Osteoblast (primary cell): ENCODE measurements at places on chromosomes 6 and 20. TPM values are rescaled to one million over a fixed set of nuclear protein-coding genes. Genes with fewer than 3 reads are reported as not detected.

TEAD3 gene
- total RNA-seq: 10.9 and 11.2 TPM in 2 replicates

IMPG1 gene
- not detected in 2 replicates for total RNA-seq

CST1 gene
- not detected in 2 replicates for total RNA-seq

DNA sequence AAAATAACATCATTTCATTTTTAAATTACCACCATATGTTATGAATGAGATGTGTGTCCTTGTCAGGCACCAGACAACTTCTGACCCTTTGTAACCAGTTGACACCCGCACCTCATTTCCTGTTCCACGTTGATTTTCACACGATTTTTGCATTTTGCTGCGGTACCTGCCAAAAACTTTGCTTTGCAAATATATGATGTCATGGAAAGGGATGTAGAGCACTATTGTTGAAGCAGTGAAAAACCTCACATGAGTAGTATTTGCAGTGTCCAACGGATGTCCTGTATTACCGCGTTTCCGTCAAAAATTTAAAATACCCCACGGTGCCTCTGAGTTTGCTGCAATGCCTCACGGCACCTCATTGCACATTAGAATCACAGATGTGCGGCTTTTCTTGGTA lies 115.6 kb downstream of the MTHFD1L start:
- DNase-seq: no peak
- H3K27me3 ChIP-seq: no peaks in the 10 kb centered on the region
- peaks cover 9% of the 10 kb centered on the region for H3K4me1 ChIP-seq
- no peak overlapping the region for H3K4me3 ChIP-seq
- peaks cover 34% of the 10 kb centered on the region for H3K36me3 ChIP-seq

GRCh38 chr20:25749649-25750048 lies 53.0 kb upstream of the ZNF337 start:
- no peaks in the 10 kb centered on the region for H3K4me1 ChIP-seq
- H3K4me3 ChIP-seq: no peak overlapping the region
- H3K27me3 ChIP-seq: no peaks in the 10 kb centered on the region
- no peak overlapping the region for H3K27ac ChIP-seq
- peak; percentile 53 for DNase-seq

DNA sequence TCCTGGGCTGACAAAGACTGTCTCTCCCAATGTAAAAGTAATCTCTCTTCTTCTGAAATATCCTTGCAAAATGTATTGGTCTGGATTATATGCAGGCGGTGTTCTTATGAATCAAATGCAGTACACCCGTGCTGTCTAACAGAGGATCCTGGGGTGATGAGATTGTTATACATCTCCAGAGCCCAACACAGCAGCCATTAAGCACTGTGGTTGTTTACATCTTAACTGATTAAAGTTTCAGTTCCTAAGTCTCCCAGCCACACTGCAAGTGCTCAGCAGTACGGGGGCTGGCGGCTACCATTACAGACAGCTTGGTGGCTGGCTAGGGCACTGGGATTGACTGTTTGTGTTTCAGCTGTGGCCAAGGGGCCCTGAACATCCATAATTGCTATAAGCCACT lies 7.0 kb downstream of the UNC93A start:
- no peak for DNase-seq
- H3K27ac ChIP-seq: no peak overlapping the region
- no peaks in the 10 kb centered on the region for H3K27me3 ChIP-seq

- H3K27me3 ChIP-seq: no peaks in the 10 kb centered on the region
- no peak for DNase-seq
- no peaks in the 10 kb centered on the region for H3K36me3 ChIP-seq
- H3K4me3 ChIP-seq: no peak overlapping the region
- H3K27ac ChIP-seq: no peak overlapping the region
- H3K4me1 ChIP-seq: peaks cover 23% of the 10 kb centered on the region
These were observed 537.4 kb upstream of the BTBD3 start for GRCh38 chr20:11380283-11380682.
